ENCODE measurements at places on chromosomes 12 and 14.

- peak; percentile 74 for DNase-seq
Measured at GRCh38 chr12:11805043-11805442, 155.6 kb downstream of the ETV6 start.

- no peak for DNase-seq
Measured at GRCh38 chr14:35965400-35965799, 139.3 kb downstream of the BRMS1L start.

- no peak for DNase-seq
Measured at GRCh38 chr12:121918679-121919038, 267 bp downstream of the CFAP251 start.

DNA sequence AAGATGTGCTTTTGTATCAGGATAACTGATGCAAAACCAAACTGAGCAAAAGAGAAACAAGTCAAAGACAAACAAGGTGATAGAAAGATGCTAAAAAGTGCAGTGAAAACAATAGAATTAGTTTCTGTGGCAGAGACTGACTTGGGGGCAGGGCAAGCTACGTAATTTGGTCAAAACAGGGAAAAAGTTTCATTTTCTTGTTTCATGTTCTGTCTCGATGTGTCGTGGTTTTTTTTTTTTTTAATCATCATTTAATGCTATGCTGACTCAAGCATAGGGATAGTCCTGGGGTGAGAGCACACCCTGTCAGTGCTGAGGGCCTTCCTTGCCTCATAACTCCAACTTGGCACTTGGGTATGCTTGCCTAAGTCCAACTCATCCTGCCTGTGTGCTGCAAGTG, 144.1 kb upstream of the PTPRQ start:
- DNase-seq: no peak

All from hematopoietic multipotent progenitor cell treated with erythropoietin and hydrocortisone succinate and interleukin-3 and kit ligand, for 6 days (in vitro differentiated cells).